ENCODE measurements at places on chromosomes 6 and 20.

GRCh38 chr20:3364323-3365013 is 43.0 kb downstream of the DNAAF9 start:
- no peak for DNase-seq

- no peak for DNase-seq
Observed at GRCh38 chr20:33908868-33909267, 84.8 kb upstream of the RALY start.

DNA sequence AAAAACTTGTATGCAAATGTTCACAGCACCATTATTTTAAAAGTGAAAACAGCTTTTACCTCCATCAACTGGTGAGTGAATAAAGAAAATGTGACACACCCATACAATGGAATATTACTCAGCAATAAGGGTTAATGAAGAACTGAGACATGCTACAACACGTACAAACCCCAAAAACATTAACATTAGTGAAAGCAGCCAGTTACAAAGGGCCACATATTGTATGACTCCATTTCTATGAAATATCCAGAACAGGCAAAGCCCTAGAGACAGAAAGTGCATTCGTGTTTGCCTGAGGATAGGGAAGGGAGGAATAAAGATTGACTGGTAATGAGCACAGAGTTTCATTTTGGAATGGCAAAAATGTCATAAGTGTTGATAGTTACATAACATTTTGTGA is 21.5 kb downstream of the EPM2A start:
- DNase-seq: no peak

GRCh38 chr20:10217721-10218410 is 764 bp upstream of the SNAP25 start:
- DNase-seq: no peak

DNA sequence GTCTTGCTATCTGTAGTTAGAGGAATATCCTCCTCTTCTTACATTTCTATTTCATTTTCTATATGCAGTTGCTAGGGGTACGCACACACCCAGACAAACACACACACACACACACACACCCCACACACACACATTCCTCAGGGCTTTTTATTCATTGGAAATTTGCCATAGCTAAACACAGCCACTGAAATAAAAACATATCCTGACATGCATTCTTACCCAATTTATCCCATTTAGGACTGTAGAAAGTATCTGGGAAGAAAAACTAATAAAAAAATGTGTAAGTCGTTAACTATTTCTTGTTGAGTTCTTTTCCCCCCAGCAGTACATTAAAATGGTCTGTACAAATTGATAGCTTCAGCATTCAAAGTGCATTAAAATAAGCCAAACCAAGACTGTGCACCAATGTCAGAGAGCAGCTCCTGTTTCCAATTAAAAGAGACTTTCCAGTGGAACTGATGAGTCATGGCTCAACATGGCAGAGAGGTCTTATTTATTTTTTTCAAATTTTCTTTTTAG is 357.9 kb upstream of the AGPAT4 start:
- no peak for DNase-seq

DNA sequence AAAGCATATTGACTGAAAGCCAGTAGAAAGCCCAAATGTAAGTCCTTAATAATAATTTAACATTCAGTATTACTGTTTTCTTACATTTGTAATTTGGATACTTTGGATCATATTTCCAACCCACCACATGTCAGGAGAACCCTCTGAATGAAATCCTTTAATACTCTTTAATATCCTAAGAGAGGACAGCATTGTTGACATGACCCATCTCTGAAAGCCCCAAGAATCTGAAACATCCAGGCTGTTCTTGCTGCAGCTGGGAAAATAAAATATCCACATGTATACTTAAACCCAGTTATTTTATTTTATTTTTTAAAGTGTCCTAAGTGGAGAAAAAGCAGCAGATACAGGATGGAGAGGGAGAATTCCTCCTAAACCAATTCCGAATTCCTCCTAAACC is 130.8 kb upstream of the RIPOR2 start:
- no peak for DNase-seq

DNA sequence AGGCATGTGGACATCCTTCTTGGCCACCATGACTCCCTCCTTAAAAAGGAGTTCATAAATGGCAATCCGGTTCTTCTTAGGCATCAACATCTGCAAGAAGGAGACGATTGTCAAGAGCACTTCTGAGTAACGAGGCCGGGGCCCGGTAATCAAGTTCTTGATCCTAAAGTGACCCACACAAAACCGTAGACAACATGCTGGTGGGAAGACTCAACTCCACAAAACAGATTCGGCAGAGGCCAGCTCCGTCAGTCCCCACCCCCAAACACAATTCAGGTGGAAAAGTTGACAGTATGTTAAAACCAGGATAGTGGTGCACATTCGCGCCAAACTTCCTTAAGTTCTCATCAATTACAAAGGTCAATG is 754 bp downstream of the RPS10 start:
- no peak for DNase-seq

DNA sequence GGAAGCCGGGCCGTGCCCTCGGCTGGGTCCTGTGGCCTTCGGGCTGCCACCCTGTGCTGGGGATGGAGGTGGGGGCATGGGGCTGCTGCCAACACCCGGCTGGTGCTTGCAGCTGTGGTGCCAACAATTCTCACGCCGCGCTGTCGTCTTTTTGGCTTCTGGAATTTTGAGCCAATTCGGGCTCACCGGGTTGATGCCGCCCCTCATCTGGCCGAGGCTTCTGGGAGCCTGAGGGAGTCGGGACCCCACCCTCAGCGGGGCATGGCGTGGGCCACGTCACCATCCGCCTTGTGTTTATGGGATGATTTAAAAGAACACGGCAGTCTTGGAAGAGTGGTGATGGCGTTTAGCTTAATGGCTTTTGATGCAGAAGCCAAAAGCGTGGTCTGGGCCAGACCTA is 8.7 kb upstream of the NPBWR2 start:
- no peak for DNase-seq

DNA sequence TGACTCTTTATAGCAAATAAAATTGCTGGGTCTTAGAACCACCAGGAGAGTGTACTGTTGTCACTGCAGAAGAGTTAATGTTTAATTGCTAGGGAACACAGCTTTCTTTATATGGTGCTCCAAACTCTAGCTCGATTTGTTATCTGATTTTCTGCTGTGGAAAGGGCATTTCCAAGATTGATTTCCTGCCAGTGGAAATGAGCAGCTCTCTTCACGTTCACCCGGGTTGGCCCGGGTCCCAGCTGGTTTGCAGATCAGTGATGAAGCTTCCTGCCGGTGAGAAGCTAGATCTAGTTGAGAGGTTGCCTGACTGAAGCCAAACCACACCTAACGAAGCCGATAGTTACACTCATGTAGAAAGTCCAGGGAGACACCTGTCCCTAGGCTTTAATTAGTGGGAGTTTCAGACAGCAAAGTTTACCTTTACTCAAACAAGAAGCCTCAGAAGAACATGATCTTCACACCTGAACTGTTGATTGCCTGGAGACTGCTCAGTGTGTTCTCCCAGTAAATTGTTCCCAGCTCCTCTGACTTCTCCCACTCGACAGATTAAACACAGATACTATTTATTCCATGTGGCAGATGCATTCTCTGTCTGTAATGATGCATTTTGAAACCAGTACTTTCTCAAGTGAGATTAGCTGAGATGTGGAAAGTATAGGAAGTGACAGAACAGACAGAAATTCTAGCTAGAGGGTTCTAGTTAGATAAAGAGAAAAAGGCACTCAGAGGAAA is 27.8 kb downstream of the PAQR8 start:
- peak; percentile 33 for DNase-seq

DNA sequence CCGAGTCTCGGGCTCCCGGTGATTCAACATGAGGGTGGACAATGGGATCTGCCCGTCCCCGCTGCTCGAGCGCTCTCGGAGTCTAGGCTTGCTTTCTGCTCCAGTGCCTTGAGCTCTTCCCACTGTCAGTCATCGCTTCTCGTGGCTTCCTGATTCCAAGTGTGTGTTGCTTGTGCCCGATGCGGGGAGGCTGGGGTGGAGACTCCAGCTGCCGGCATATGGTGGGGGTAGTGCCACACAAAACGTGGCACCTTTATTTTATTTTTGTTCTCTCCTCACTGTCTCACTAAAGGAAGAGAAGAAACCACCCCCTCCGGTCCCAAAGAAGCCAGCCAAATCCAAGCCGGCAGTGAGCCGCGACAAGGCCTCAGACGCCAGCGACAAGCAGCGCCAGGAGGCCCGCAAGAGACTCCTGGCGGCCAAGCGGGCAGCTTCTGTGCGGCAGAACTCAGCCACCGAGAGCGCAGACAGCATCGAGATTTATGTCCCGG is 14.8 kb upstream of the MYL9 start:
- DNase-seq: no peak

DNA sequence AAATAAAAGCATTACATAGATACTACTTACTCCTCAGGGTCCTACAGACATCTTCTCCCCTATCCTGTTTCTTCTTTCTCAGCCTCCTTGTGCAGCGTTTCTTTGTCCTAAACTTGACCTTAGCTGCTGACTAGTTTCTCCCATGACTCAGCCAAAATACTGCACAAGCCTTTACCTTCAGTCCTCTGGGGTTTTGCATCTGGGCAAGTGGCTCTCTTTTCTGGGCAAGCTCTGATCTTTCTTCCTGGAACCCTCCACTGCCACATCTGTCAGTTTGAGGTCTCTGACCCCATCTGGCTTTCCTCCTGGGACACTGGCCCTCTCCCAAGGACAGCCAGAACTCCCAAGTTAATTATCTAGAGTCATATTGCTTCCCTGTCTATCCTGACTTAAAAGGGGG is 838.4 kb downstream of the DHX35 start:
- no peak for DNase-seq

DNA sequence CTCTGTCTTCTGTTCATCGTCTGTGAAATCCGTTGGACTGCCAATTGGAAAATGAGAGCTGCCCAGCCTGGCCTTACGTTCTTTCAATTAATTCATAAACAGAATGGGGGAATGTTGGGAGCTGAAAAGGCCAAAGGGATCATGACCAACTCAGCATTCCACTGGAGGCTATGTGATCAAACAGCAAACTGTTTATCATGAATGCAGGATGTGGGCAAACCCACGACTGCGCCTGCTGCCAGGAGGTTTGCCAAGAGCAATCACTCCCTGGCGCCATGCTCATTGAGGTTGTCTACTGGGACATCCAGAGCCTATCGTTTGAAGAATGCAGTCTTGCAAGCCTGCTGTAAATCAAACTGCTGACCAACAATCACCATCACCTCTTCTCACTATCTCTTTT is 9.3 kb upstream of the FKBP1A start:
- no peak for DNase-seq

GRCh38 chr6:12164508-12164770 is 125.7 kb upstream of the EDN1 start:
- DNase-seq: no peak

- DNase-seq: no peak
Observed at GRCh38 chr20:17281478-17281877, 54.6 kb downstream of the PCSK2 start.

GRCh38 chr6:43733471-43734293 is 36.3 kb upstream of the VEGFA start:
- DNase-seq: peak; percentile 49

DNA sequence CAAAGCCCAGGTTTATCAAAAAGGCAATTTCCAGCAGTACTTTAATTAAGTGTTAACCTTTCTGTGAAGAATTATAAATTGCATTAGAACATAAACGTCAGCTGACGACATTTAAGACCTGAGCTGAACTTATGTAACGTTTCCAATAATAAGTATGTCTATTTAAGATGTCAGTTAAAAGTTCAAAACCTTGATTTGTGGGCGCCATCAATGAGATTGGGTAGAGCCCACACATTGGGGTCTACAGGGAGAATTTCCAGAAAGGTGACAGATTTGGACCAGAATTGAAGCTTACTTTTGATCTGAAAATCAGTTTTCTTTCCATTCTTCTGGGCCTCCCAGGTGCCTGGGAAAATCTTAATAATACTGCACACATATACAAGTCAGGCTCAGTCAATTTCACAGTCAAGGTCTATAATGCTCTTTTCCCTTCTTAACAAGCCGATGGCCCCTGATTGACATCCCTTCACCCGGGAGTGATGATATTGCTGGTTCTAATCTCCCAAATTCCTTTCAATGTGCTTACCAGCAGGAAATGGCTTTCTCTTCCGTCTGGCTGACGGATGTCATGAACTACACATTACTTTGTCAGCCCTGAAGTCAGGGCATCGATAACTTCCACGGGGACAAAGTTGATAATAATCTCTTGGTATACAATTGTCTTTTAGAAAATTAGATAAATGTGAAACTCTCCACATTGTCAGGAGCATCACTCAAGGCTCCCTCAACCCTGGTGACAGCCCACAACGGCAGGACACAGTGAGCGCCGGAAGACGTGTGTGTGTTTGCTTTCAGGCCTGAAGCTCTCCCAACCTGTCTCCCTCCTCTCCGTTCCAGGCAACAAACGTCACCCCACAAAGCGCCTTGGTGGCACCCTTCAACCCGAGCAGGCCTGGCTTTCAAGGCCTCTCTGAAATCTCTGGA is 396.5 kb upstream of the CNR1 start:
- no peak for DNase-seq

GRCh38 chr6:27694547-27694874 is 217.7 kb downstream of the OR2B2 start:
- no peak for DNase-seq

GRCh38 chr6:129859524-129859923 is 1.6 kb downstream of the TMEM244 start:
- no peak for DNase-seq

GRCh38 chr6:364609-365540 is 26.7 kb upstream of the IRF4 start:
- no peak for DNase-seq

- no peak for DNase-seq
Observed at GRCh38 chr6:113651120-113651519, 206.0 kb upstream of the MARCKS start.

- no peak for DNase-seq
Observed at GRCh38 chr6:7328243-7328642, 15.2 kb upstream of the SSR1 start.

- DNase-seq: no peak
Observed at GRCh38 chr20:50518270-50518721, 8.1 kb downstream of the PTPN1 start.

- DNase-seq: no peak
Observed at GRCh38 chr6:5996714-5997419, 9.9 kb downstream of the NRN1 start.

DNA sequence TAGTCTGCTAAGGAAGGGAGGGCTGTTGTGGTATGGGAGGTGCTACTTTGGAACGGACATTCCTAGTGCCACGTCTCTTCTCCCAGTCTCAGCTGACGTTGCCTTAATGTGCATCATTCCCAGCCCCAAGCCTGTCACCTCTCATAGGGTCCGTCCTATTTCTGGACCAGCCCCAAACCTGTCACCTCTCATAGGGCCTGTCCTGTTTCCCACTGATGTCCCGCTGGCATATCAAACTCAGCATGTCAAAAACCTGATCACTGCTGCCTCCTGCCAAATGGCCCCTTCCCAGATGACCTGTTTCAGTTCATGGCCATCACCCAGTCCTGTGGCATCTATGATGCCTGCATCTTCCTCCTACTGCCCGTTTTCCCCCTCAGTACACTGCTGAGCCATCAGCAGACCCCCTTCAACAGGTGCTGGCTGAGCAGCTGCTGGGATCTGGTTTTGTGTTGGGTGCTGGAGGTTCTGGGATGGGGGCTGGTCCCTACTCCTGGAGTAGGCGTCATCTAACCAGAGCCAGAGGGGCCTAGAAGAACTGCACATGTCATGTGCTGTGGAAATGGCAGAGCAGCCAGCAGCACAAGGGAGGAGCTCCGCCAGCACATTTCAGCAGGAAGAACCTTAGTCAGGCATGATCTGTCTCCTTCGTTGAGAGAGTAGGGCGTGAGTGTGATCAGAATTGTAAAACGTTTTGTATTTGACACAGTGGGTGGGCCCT is 3.3 kb downstream of the ENTPD6 start:
- no peak for DNase-seq

GRCh38 chr6:14925699-14926026 is 320.2 kb upstream of the JARID2 start:
- DNase-seq: no peak

GRCh38 chr20:43731469-43731868 is 4.7 kb upstream of the GTSF1L start:
- DNase-seq: no peak

All from activated CD8-positive, alpha-beta memory T cell treated with anti-CD3 and anti-CD28 coated beads, Interleukin-2, amount 50 U/mL, for 4 hours (primary cell).